Panc1 (cell line): ENCODE measurements at places on chromosomes 6 and 20. TPM values are rescaled to one million over a fixed set of nuclear protein-coding genes. Genes with fewer than 3 reads are reported as not detected.

The RSPO4 gene
- total RNA-seq, result 0.54 TPM

GRCh38 chr20:57605045-57605444 lies 15.2 kb downstream of the ZBP1 start:
- no peaks in the 10 kb centered on the region for H3K4me1 ChIP-seq
- H3K36me3 ChIP-seq, result no peaks in the 10 kb centered on the region
- no peak for DNase-seq
- H3K27ac ChIP-seq, result no peak overlapping the region
- H3K27me3 ChIP-seq, result no peaks in the 10 kb centered on the region

DNA sequence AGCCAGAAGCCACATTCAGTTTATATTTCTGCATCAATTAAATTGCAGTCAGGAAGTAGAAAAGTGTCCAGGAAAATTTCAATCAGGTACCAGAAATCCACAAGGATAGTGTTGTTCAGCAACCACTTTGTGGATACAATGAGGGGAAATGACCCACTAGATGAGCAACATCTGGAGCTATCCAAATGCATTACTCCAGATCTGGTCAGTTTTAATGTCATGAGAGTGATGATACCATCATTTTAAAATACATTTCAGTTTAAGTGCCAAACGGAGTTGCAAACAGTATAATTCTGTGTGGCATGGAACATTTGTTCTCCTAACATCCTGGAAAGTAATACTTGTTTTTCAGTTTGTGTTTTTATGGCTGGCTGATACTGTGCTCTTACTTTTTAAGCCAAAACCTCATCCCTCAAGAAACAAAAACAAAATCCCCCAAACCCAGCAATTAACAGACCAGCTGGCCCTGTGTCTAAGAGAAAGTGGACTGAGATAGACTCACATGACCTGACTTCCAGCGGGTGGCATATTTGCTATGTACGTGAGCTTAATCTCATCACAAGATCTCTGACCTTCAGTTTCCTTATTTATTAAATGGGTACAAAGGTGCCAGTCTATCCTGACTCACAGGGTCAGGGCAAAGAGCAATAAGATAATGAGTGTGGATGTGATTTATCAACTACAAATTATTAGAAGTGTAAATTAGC lies 58.8 kb upstream of the CNKSR3 start:
- H3K27me3 ChIP-seq, result no peaks in the 10 kb centered on the region
- no peak overlapping the region for H3K4me3 ChIP-seq
- H3K36me3 ChIP-seq, result no peaks in the 10 kb centered on the region
- peaks cover 3% of the 10 kb centered on the region; the same call in 1 of the 2 replicates for H3K4me1 ChIP-seq

The SGK2 gene
- 0.90 TPM for total RNA-seq

DNA sequence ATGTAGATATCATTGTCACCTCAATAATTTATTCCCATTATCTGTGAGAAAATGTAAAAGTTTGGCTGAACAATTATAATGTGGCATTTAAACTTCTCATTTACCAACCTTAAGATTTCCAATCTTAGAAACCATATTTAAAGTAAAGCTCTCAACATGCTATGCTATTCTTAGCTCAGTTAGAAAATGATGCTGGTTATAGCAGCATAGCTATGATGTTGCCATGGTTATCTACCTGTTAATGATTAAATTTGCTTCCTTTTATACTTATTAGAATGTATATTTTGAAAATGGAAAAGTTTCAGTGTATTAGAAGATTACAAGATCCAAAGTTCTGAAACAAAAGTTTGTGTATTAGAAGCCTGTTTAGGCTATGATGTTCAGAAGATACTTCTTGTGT lies 110.1 kb downstream of the GPR63 start:
- no peak overlapping the region for H3K4me3 ChIP-seq
- no peak for DNase-seq
- H3K27me3 ChIP-seq, result no peaks in the 10 kb centered on the region; the same call in 1 of the 2 replicates
- H3K4me1 ChIP-seq, result no peaks in the 10 kb centered on the region
- no peaks in the 10 kb centered on the region for H3K36me3 ChIP-seq

The XKR7 gene
- 6.2 TPM for total RNA-seq

- H3K36me3 ChIP-seq, result no peaks in the 10 kb centered on the region
- H3K4me1 ChIP-seq, result no peaks in the 10 kb centered on the region
- H3K27ac ChIP-seq, result no peak overlapping the region
- H3K4me3 ChIP-seq, result no peak overlapping the region
Observed at GRCh38 chr20:8232332-8232731, 100.3 kb downstream of the PLCB1 start.

DNA sequence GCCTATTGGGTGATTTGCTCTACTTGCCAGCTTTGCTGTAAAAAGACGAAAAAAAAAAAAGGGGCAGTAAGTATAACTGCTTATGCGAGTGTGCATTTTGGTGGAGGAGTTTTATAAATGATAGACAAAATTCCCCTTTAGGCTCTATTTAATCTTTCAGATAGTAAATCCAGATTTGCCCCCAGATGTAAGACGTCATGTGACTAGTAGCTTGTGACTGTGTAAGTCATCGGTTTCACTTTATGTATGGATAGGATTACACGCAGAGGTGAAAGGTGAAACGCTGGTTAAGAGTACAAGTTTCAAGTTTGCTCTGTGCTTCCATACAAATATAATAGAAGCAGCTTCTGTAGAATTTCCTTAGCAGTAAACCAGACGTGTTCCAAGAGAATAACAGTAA lies 7.9 kb downstream of the RAB32 start:
- no peaks in the 10 kb centered on the region; the same call in 1 of the 2 replicates for H3K4me1 ChIP-seq
- no peak for DNase-seq
- H3K27me3 ChIP-seq, result no peaks in the 10 kb centered on the region
- no peak overlapping the region for H3K4me3 ChIP-seq

GRCh38 chr20:61859767-61860166 lies 205.9 kb downstream of the TAF4 start:
- no peak overlapping the region for H3K4me3 ChIP-seq
- DNase-seq, result no peak
- H3K27me3 ChIP-seq, result no peaks in the 10 kb centered on the region; the same call in 1 of the 2 replicates
- H3K27ac ChIP-seq, result no peak overlapping the region

DNA sequence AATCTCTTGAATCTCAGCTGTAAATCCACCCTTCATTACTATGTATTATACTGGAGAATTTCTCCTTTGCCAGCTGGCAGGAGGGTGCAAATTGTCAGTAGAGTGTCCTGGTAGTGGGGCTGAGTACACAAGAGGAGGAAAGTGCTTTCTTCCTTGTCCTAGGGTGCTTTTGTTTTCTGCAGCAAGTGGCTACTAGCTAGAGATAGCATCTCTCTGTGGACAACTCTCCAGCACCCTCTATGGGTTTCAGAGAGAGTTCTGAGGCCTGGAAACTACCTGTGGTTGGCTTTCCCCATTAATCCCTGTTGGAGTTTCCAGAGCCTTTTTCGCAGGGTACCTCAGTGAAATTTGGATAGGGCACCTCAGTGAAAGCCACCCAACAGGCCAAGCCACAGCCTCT lies 422.5 kb upstream of the RGS17 start:
- no peak overlapping the region for H3K4me3 ChIP-seq
- H3K27me3 ChIP-seq, result no peaks in the 10 kb centered on the region
- no peaks in the 10 kb centered on the region for H3K36me3 ChIP-seq
- H3K4me1 ChIP-seq, result no peaks in the 10 kb centered on the region
- no peak for DNase-seq

- H3K36me3 ChIP-seq, result no peaks in the 10 kb centered on the region
- no peaks in the 10 kb centered on the region for H3K27me3 ChIP-seq
- H3K4me1 ChIP-seq, result no peaks in the 10 kb centered on the region
- no peak for DNase-seq
- H3K4me3 ChIP-seq, result no peak overlapping the region
- H3K27ac ChIP-seq, result no peak overlapping the region
Observed at GRCh38 chr6:64502801-64503200, 867.2 kb downstream of the PHF3 start.

DNA sequence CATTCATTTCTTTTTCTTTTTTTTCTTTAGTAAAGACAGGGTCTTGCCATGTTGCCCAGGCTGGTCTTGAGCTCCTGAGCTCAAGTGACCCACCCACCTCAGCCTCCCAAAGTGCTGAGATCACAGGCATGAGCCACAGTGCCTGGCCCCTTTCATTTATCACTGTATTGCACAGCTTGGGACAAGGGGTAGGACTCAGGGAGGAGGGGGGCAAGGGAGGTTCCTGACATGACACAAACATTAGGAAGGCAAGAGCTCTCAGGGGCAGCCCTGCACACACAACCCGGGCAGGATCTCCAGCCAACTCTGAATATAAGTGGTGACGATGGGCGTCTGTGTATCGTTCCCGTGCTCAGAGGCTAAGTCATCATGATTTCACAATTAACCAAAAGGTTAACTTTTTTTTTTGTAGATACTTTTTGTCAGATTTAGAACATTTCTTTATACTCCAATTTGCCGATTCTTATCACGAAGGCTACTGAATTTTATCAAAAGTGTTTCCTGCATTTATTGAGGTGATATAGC lies 19.9 kb downstream of the SLC2A4RG start:
- H3K36me3 ChIP-seq, result no peaks in the 10 kb centered on the region
- H3K27ac ChIP-seq, result no peak overlapping the region
- no peak overlapping the region for H3K4me3 ChIP-seq
- no peaks in the 10 kb centered on the region for H3K27me3 ChIP-seq
- no peak for DNase-seq

DNA sequence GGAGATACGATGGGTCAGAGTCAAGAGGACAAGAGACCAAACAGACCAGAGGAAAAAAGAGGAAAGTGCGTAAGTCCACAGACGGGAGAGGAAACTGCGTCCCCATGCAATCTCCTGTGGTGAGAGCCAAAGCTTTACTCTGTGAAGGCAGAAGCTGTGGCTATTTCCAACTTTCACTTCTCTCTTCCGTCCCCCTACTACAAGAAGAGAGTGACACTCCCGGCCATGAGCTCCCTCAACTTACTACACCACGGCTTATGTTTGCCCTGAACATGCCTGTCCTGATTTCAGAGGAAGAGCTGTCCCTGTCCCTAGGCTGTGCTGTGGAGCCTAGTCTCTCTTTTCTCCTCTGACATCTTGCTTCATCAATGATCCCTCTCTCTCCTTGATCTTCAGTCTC lies 11.5 kb upstream of the SSR1 start:
- H3K27me3 ChIP-seq, result peaks cover 2% of the 10 kb centered on the region; the same call in 1 of the 2 replicates
- H3K36me3 ChIP-seq, result no peaks in the 10 kb centered on the region
- no peak overlapping the region for H3K27ac ChIP-seq
- DNase-seq, result no peak

DNA sequence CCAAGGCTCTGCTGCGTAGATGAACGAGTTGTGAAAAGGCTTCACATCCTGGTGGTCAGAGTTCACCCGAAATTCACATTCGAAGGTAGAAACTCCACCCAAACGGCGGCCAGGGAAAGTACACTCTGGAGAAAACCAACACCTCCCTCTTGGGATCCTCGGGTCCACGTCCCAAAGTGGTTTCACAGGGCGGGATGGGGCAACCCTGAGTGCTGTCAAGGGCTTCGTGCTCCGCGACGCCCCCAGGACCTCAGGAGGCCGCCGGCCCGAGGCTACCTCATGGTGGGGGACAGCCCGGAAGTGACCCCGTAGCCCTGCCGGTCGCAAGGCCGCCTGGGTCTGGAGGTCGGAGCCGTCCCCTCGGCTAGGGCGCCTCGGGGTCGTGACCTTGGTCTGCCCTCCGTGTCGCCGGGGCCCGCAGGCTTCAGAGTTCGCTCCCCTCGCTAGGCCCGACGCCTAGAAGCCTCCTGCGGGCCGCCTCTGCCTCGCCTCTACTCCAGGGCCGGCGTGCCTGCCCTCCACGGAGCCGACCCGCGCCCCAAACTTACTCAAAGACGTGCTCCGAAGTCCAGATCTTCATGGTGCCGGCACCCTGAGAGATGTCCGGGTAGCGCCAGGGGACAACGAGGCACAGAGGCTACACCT lies at the start of gene PRELID3B:
Gene PRELID3B, minus strand, starts transcription at position 636 of the 645 bp plus-strand sequence. Its CDS starts 56 bp downstream, at position 580.
- peak within 1 kb of the TSS; percentile 97 for H3K27ac ChIP-seq
- peaks cover 15% of the 10 kb centered on the region for H3K36me3 ChIP-seq
- DNase-seq, result no peak
- peaks cover 28% of the 10 kb centered on the region for H3K4me1 ChIP-seq
- peak within 1 kb of the TSS; percentile 86 for H3K4me3 ChIP-seq

The SMIM28 gene
- not detected for total RNA-seq

The CRISP2 gene
- total RNA-seq, result not detected

DNA sequence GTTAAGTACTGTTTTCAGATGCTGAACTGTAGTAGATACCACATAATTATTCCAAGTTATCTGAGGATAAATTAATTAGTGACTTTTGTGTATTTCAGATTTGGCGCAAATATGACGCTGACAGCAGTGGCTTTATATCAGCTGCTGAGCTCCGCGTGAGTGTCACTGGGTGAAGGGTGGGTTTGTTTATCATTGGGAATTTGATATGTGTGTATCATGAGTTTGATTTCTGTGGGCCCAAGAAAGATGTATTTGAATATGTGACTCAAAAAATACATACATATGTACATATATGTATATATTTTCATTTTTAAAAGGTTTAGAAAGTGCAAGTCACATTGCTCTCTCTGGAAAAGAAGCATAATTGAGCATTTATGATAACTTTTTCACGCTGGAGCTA lies 17.4 kb downstream of the SCGN start:
- DNase-seq, result no peak
- H3K27ac ChIP-seq, result no peak overlapping the region
- H3K36me3 ChIP-seq, result no peaks in the 10 kb centered on the region
- peaks cover 2% of the 10 kb centered on the region for H3K27me3 ChIP-seq
- no peaks in the 10 kb centered on the region for H3K4me1 ChIP-seq

DNA sequence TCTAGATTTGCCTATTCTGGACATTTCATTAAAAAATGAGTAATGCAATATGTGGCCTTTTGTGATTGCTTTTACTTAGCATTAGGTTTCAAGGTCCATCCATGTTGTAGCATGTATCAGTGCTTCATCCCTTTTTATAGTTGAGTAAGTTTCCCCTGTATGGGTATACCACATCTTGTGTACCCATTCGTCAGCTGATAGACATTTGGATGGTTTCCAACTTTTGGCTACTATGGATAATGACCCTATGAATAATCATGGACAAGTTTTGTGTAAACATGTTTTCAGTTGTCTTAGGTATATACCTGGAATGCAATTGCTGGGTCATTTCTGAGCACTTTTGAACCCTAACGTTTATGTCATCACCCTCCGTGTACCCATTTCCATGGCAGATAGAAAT lies 15.4 kb downstream of the METTL24 start:
- no peak for DNase-seq
- peaks cover 17% of the 10 kb centered on the region for H3K27me3 ChIP-seq
- no peaks in the 10 kb centered on the region for H3K36me3 ChIP-seq
- H3K27ac ChIP-seq, result no peak overlapping the region
- H3K4me3 ChIP-seq, result no peak overlapping the region

The PLEKHG1 gene
- 4.0 TPM for total RNA-seq

The PGBD1 gene
- 7.6 TPM for total RNA-seq

GRCh38 chr6:712805-713204 lies 19.9 kb upstream of the EXOC2 start:
- H3K4me1 ChIP-seq, result peaks cover 5% of the 10 kb centered on the region; the same call in 1 of the 2 replicates
- no peak overlapping the region for H3K4me3 ChIP-seq
- no peaks in the 10 kb centered on the region for H3K36me3 ChIP-seq
- H3K27ac ChIP-seq, result no peak overlapping the region

The HLA-DOB gene
- 0.39 TPM for total RNA-seq

The CASP8AP2 gene
- total RNA-seq, result 22.9 TPM

The TMEM244 gene
- total RNA-seq, result not detected

The BPIFB1 gene
- total RNA-seq, result 0.10 TPM

The GPR6 gene
- total RNA-seq, result not detected
